Activated CD8-positive, alpha-beta memory T cell treated with anti-CD3 and anti-CD28 coated beads, Interleukin-2, amount 10 ng/mL, durations not matched to agents 7 days and 5 days (primary cell): ENCODE measurements at places on chromosomes 4 and X. TPM values are rescaled to one million over a fixed set of nuclear protein-coding genes. Genes with fewer than 3 reads are reported as not detected.

DNA sequence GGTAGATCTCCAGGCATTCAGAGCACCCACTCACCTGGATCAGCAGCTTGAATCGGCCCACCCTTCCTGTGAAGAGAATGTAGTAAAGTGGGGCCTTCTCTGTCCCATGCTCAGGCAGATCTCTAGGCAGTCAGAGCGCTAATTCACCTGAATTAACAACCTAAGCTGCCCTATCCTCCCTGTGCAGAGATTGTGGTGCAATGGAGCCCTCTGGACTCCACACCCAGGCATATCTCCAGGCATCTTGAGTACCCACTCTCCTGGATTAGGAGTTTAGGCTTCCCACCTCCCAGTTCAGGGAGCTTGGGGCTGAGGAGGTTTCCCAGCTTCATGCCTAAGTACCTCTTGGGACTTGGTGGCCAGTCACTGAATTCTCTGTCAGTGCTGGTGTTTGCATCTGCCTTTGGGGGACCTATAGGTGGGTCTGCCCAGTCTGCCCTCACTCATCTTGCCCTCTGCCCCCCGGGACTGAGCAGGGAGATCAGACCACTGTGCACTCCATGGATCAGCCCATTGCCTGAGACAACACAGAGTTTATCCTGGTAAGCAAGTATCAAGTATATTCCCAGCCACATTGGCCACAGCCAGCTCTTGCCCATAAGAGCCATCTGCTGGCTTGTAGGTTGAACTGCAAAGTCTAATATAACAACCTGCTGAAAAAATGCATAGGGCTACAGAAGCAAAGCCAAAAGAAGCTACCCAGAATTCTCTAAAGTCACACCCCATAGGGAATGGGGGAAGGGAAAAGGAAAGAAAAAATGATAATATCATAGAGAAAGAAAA lies 372.9 kb downstream of the KLHL13 start:
- no peaks in the 10 kb centered on the region for H3K27me3 ChIP-seq
- no peak overlapping the region for H3K4me3 ChIP-seq
- H3K27ac ChIP-seq, result no peak overlapping the region
- H3K4me1 ChIP-seq, result no peaks in the 10 kb centered on the region
- no peaks in the 10 kb centered on the region for H3K36me3 ChIP-seq
- no peak for DNase-seq

DNA sequence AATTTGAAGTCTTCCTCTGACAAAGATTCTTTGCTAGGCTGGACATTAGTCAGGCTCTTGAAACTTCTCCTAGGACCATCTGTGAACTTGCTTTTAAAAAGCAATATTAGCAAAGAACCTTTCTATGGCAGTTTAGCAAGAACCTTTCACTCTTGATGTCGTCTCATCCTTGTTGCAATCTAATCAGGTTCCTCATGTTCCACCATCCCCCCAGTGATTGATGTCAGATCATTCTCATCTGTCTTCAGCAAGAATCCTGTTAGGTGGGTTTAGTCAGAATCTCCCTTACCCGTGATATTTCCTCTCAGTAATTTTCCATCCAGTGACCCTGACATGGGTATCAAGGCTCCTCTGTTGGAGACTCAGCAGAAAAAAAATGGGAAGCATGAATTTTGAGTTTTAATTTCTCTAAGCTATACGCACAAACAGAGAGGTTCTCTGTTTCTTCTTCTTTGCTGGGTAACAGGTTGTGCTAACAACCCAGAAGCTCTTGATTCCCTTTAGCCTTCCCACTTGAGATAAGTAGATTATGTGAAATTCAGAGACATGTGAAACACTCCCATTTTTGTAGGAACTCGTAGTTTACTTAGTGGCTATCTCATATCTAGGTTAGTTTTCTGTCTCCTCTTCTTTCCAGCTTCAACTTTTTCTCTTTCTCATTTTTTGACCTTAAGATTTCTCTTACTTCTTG lies 507.4 kb downstream of the C4orf33 start:
- DNase-seq, result no peak
- H3K27ac ChIP-seq, result no peak overlapping the region
- H3K4me1 ChIP-seq, result no peaks in the 10 kb centered on the region
- H3K27me3 ChIP-seq, result no peaks in the 10 kb centered on the region
- no peaks in the 10 kb centered on the region for H3K36me3 ChIP-seq

- no peaks in the 10 kb centered on the region for H3K4me1 ChIP-seq
- no peak for DNase-seq
- no peak overlapping the region for H3K27ac ChIP-seq
- H3K27me3 ChIP-seq, result no peaks in the 10 kb centered on the region
- no peaks in the 10 kb centered on the region for H3K36me3 ChIP-seq
Measured at GRCh38 chr4:144575181-144575580, 70.8 kb upstream of the HHIP start.

GRCh38 chr4:74168841-74169240 lies 10.9 kb downstream of the MTHFD2L start:
- H3K27ac ChIP-seq, result no peak overlapping the region
- no peaks in the 10 kb centered on the region for H3K27me3 ChIP-seq
- peaks cover 5% of the 10 kb centered on the region for H3K4me1 ChIP-seq
- no peak overlapping the region for H3K4me3 ChIP-seq

- H3K36me3 ChIP-seq, result no peaks in the 10 kb centered on the region
- H3K27ac ChIP-seq, result no peak overlapping the region
- no peak overlapping the region for H3K4me3 ChIP-seq
- H3K4me1 ChIP-seq, result no peaks in the 10 kb centered on the region
Measured at GRCh38 chr4:19213388-19213787, 1038.3 kb upstream of the SLIT2 start.

DNA sequence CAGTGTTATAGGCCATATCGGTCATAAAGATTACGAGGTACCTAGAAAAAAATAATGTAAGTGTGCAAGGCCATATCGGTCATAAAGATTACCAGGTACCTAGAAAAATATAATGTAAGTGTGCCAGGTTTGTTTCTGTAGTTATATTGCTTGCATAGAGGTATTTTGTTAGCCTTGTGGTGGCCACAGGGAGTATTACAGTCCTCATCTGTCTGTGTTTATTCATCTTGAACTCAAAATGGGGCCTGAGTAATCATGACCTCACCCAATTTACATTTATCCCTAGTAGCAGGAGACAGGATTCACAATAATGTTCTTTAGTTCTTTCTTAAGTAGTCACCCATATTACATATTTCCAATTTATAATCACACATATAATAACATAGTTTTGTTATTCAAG lies 459.7 kb downstream of the MID1IP1 start:
- no peak overlapping the region for H3K4me3 ChIP-seq
- H3K27ac ChIP-seq, result no peak overlapping the region
- no peaks in the 10 kb centered on the region for H3K36me3 ChIP-seq

DNA sequence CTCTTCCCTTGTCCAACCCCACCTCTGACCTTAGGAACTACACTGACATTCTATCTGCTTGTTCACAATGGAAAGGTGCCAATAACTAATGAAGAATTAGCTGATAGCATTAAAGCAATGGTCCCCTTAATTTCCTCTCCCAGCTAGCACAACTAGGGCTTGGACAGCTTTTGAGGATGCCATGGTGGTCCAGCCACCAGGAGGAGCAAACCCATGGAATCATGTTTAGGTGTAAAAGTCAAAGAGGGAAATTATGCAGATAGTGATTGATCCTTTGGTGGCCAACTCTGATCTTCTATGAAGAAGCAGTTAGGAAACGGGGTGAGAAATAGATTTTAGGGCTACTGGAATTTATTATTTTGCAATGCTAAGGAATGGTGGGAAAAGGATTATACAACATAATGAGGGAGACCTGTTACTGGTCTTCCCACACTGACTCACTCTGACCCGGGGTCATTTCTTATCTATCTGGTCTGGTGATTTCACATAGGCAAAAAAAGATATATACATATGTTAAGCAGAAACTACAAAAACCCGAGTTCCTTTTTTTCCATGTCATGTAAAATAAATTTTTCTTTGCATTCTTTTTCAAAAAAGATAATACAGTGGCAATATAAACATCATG lies 45.8 kb upstream of the FBXW7 start:
- DNase-seq, result no peak
- no peak overlapping the region for H3K4me3 ChIP-seq
- peaks cover 2% of the 10 kb centered on the region for H3K4me1 ChIP-seq
- no peaks in the 10 kb centered on the region for H3K36me3 ChIP-seq
- H3K27me3 ChIP-seq, result peaks cover 3% of the 10 kb centered on the region

GRCh38 chr4:86960557-86960961 lies 25.7 kb downstream of the AFF1 start:
- H3K36me3 ChIP-seq, result peaks cover 19% of the 10 kb centered on the region
- H3K4me3 ChIP-seq, result no peak overlapping the region
- no peaks in the 10 kb centered on the region for H3K27me3 ChIP-seq
- DNase-seq, result no peak
- peaks cover 17% of the 10 kb centered on the region for H3K4me1 ChIP-seq

DNA sequence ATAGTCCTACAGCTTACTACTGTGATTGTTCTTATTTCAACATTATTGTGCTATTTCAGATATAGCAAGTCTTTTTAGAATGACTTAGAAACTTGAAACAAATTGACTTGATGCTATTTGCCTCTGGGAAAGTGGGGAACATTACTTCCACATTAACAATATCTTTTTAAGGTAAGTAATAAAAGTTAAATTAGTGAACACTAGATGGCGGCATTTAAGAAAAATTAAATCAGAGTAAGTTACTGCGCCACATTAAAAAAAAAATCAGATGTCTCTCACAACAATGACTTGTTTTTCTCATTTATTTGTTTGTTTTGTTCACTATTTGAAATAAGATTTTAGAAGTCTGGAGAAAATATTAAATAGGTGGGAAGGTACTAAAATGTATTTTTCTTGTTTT lies 1026.9 kb upstream of the SLIT2 start:
- H3K4me1 ChIP-seq, result no peaks in the 10 kb centered on the region
- H3K27ac ChIP-seq, result no peak overlapping the region
- H3K4me3 ChIP-seq, result no peak overlapping the region
- DNase-seq, result no peak

GRCh38 chr4:163613383-163613782 lies 118.9 kb downstream of the TMA16 start:
- H3K36me3 ChIP-seq, result no peaks in the 10 kb centered on the region
- no peaks in the 10 kb centered on the region for H3K27me3 ChIP-seq

DNA sequence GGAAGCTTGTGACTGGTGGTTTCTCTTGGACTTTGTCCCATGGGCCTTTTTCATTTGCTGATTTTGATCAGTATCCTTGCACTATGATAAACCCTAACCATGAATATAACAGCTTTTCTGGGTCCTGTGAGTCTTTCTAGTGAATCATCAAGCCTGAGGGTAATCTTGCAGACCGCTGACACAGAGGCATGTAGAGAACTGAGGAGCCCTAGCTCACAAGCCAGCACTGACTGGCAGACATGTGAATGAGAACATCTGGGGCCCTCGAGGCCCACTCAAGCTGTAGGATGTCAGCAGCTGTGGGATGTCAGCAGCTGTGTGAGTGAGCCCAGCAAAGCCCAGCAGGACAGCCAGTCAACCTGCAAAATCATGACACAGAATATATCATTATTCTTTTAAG lies 36.7 kb downstream of the HMGB3 start:
- no peaks in the 10 kb centered on the region for H3K36me3 ChIP-seq
- no peak for DNase-seq
- H3K27ac ChIP-seq, result no peak overlapping the region
- no peak overlapping the region for H3K4me3 ChIP-seq
- H3K4me1 ChIP-seq, result no peaks in the 10 kb centered on the region
- H3K27me3 ChIP-seq, result no peaks in the 10 kb centered on the region

DNA sequence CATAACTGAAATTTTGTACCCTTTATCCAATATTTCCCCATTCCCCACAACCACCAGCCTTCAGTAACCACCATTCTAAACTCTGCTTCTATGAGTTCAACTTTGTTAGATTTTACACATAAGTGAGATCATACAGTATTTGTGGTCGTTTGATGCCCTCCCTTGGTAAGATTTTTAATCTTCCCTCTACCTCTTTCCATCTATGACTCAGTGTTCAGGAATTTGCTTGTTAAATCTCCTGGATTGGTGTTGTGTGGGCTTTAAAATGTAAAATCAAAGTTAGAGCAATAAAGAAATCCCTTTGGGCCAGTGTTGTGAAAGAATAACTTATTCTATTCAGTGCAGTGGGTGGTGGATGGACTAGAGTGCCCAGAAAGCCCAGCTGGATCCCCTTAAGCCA lies 37.4 kb downstream of the SLC16A2 start:
- no peak overlapping the region for H3K4me3 ChIP-seq
- H3K36me3 ChIP-seq, result no peaks in the 10 kb centered on the region
- H3K27me3 ChIP-seq, result peaks cover 2% of the 10 kb centered on the region
- no peak for DNase-seq

- peaks cover 4% of the 10 kb centered on the region for H3K27me3 ChIP-seq
- H3K4me1 ChIP-seq, result peaks cover 16% of the 10 kb centered on the region
- H3K36me3 ChIP-seq, result peaks cover 11% of the 10 kb centered on the region
- DNase-seq, result no peak
- H3K27ac ChIP-seq, result no peak overlapping the region
Measured at GRCh38 chr4:98669577-98669976, 11.2 kb upstream of the TSPAN5 start.

GRCh38 chr4:44583393-44583792 lies 68.0 kb downstream of the YIPF7 start:
- H3K27me3 ChIP-seq, result no peaks in the 10 kb centered on the region
- no peak overlapping the region for H3K4me3 ChIP-seq
- H3K27ac ChIP-seq, result no peak overlapping the region
- no peaks in the 10 kb centered on the region for H3K4me1 ChIP-seq
- no peak for DNase-seq
- H3K36me3 ChIP-seq, result no peaks in the 10 kb centered on the region

DNA sequence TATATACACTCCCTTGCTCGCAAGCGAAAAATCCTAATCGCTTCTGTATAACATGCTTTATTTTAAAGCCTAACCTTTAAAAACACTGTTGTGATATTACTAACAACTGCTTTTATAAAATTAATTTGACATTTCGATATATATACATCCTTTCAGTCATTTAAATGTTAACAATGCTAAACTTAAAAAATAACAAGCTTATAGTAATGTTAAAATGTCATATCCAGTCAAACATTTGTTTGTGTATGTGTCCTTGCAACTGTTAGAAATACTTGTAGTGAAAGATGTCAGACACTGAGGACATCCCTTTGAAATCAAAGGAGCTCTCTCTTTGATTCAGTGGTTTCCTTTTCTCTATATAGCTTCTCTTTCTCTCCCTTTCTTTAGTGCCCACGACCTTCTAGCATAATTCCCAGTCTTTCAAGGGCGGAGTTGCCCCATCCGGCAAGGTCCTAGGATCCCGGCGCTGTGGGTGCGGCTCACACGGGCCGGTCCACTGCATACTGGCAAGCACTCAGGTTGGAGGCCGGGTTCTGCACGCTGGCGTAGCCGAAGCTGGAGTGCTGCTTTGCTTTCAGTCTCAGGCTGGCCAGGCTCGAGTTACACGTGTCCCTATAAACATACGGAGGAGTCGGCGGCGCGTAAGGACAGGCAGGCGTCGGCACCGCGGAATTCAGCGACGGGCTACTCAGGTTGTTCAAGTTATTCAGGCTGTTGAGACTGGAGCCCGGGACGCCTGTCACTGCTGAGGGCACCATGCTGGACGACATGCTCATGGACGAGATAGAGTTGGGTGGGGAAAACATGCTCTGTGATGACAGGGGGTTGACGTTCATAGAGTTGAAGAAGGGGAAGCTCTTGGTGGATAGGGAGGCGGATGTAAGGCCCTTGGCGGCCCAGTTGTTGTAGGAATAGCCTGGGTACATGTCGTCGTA lies 5.0 kb downstream of the PITX2 start:
- H3K4me3 ChIP-seq, result no peak overlapping the region
- H3K27me3 ChIP-seq, result peaks cover 97% of the 10 kb centered on the region
- peak overlapping the region; percentile 33 for H3K27ac ChIP-seq
- H3K36me3 ChIP-seq, result peaks cover 9% of the 10 kb centered on the region
- peaks cover 2% of the 10 kb centered on the region for H3K4me1 ChIP-seq
- DNase-seq, result no peak

The CSAG3 gene
- 1.4 TPM for total RNA-seq

The OPRPN gene
- not detected for total RNA-seq

The RAB9B gene
- 0.26 TPM for total RNA-seq

The F11 gene
- total RNA-seq, result not detected

The ZNF630 gene
- total RNA-seq, result 0.89 TPM

The GABRE gene
- not detected for total RNA-seq

The SUPT20HL1 gene
- total RNA-seq, result not detected
